GM13976 (cell line): ENCODE measurements at places on chromosomes 3 and 15.

GRCh38 chr3:42161050-42161935 is 70.1 kb downstream of the TRAK1 start:
- DNase-seq: no peak

DNA sequence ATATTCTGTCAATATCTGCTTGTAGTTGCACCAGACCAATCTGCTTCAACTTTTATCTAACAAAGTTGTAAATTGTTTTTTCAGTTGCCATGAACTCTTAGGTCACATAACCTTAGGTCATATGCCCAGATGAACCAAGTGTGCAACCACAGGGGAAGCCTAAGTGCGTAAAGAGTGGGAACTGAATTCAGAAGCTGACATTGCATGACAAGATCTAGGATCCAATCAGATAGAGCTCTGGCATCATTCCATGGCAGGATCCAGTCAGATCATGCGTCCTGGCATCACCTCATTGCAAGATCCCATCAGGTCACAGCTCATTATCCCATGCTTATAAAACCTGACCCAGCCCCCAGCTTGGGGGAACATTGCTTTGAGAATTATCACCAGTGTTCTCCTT is 18.9 kb upstream of the IFT57 start:
- no peak for DNase-seq

DNA sequence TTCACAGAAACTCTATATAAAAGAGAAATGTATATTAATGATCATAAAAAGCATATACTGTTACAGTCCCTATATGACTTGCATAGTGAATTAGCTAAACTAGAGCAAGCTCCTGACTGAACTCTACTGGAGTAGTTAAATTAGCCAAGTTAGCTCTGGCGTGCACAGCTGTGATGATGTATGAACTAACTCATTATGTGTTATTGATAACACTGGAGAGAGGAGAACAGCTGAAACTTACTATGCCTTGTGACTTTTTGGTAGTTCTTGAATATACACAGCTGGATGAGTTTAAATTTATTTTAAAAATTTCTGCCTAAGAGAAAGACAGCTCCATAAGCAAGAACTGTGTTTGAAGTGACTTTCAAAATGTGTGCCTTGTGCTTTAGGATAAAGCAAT is 8.1 kb downstream of the TIPARP start:
- no peak for DNase-seq

- no peak for DNase-seq
Observed at GRCh38 chr15:32091505-32092380, 61.4 kb downstream of the CHRNA7 start.

GRCh38 chr3:62128051-62128450 is 245.3 kb downstream of the FEZF2 start:
- DNase-seq: no peak

DNA sequence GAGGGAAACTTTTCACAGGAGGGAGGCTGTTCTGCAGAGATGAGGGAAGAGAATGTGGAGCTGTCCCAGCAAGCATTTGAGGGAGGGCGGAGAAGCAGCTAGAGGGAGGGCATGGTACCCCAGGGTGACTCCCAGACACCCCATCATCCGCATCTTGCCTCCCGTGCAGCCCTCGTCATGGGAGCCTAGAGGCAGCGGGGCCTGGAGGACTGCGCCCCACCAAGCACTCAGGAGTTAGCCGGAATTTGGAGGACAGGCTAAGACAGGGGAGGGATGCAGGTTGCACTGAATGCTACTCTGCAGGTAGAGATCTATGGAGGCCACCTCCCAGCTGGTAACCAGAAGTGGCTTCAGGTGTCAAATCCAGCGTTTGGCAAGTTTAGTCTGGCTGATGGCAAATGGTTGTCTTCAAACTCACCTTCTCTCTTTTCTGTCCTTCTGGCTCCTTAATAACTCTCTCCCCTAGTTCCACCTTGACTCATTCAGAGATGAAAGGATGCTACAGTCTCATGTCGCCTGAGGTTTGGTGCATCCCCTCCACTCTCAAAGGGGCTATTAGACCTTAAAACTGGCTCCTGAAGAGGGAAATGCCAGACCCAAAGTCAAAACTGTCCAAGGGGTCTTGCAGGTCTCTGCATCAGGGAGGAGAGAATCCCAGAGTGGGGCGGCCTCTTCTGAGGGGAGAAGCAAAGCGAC is 155.9 kb upstream of the TLE3 start:
- peak; percentile 50 for DNase-seq

- no peak for DNase-seq
Observed at GRCh38 chr15:35458176-35458856, 87.6 kb downstream of the DPH6 start.

DNA sequence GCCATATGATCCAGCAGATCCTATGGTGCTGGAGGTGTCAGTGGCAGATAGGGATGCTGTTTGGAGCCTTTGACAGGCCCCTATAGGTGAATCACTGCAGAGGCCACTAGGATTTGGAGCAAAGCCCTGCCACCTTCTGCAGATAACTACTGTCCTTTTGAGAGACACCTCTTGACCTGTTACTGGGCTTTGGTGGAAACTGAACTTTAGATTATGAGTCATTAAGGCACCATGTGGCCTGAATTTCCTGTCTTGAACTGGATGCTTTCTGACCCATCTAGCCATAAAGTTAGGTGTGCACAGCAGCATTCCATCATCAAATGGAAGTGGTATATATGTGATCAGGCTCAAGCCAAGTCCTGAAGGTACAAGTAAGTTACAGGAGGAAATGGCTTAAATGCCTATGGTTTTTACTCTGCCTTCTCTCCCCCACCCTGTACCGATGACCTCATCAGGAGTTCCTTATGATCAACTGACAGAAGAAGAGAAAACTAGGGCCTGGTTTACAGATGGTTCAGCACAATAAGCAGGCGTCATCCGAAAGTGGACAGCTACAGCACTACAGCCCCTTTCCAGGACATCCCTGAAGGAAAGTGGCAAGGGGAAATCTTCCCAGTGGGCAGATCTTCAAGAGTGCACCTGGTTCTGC is 565.6 kb upstream of the AGTR1 start:
- DNase-seq: no peak

DNA sequence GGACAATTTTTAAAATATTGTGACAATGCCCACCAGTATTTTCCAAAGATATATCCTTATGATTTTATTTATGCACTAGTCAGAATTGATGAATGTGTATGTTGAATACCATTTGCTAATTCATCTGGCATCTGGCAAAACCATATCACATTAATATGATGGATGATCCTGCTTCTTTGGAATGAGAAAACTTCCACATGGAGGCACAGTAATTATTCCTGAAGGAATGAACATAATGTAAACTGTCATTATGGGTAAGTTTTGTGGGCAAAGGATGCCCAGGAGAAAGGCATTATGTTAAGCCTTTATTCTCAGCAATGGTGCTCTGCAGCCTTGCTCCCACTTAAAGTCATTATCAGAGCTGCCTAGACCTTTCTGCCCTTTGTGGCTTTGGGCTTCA is 113.0 kb upstream of the MME start:
- DNase-seq: no peak

DNA sequence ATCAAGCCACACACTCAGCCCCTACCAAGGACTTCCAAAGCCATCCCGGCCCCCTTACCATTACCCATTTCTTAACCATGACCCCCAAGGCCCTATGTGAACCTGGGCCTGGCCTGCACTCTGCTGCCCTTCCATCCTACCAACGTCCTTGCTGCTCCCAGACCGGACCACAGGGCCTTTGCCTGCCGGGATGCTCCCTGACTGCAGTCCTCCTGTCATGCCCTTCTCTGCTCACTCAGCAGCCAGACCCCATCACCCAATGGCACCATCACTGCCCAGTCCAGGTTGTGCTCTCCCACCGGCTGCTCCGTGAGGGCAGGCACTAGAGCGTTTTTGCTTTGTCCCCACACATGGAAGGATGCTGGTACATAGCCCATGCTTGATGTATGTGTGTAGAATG is 73.7 kb downstream of the OCA2 start:
- DNase-seq: no peak

GRCh38 chr3:156575641-156576040 is 20.7 kb upstream of the SSR3 start:
- no peak for DNase-seq

GRCh38 chr15:73717802-73718201 is 33.6 kb downstream of the CD276 start:
- DNase-seq: no peak
